ENCODE measurements at places on chromosomes 1 and 21. TPM values are rescaled to one million over a fixed set of nuclear protein-coding genes. Genes with fewer than 3 reads are reported as not detected.

GRCh38 chr1:112464501-112464900 lies 44.3 kb upstream of the WNT2B start:
- DNase-seq: no peak

DNA sequence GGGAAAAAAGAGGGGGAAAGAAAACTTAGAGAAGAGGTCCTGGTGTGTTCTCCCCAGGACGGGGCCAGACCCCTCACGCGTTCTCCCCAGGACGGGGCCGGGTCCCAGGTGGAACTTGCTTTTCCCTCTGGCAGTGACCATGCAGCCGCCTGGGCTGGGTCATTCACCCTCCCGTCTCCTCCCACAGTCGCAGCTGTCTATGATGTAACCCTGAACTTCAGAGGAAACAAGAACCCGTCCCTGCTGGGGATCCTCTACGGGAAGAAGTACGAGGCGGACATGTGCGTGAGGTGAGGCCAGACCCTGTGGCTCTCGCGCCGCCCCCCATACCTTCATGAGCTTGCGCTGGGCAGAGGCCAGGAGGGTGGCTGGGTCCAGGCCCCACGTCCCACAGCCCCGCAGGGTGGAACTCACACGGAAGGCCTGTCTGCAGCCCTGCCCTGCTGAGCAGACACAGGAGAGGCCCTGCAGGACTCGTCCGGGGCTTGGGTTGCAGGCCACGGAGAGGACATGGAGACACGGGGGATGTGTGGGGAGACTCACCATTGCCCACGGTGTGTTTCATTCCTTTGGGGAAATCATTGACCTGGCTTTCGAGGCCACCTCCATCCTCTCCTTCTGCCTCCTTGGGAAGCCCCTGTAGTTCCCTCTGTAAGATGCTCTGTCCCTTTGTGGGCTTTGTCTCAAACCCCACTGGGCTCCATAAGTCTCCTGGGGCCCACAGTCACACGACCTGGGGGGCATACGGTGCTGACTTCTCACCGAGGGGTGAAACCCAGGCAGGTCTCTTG lies 40.7 kb upstream of the TRAPPC10 start:
- no peak for DNase-seq

- peak; percentile 28 for DNase-seq
Measured at GRCh38 chr1:150973258-150973835, 1.3 kb downstream of the CERS2 start.

Gene COL9A2
- total RNA-seq: 2.3 TPM

Gene C1orf115
- total RNA-seq: 11.4 TPM

Gene PDE9A
- 5.2 TPM for total RNA-seq

Gene BARHL2
- not detected for total RNA-seq

Measured in body of pancreas (tissue), 4 donors.